ENCODE measurements at places on chromosomes 7 and 10.
A peak's percentile ranks its signal among the peaks of the same experiment; 100 is the strongest.

- H3K4me3 ChIP-seq: no peak overlapping the region
- H3K27ac ChIP-seq: no peak overlapping the region
- no peak for DNase-seq
- peaks cover 1% of the 10 kb centered on the region for H3K4me1 ChIP-seq
- no peaks in the 10 kb centered on the region for H3K27me3 ChIP-seq
Measured at GRCh38 chr7:7946486-7946885, 22.1 kb upstream of the GLCCI1 start.

DNA sequence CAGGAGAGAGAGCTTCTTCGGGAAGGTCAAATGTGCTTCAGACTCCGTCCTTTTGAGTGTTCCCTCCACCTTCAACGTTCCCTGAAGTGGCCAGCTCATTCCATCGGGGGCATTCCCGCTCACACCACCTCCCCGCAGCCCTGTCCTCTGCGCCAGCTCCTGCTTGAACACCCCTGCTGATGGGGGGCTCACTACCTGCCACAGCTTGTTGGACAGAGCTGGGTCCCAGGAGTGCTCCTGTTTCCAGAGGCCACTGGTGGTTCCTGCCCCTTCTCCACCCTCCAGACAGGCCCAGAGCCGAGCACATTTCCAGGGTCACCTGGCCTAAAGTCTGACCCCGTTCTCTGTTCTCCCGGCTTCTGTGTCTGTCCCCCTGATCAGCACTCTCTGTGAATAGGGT, 67.4 kb downstream of the ELFN1 start:
- no peak for DNase-seq
- H3K4me3 ChIP-seq: no peak overlapping the region
- H3K27ac ChIP-seq: no peak overlapping the region
- no peaks in the 10 kb centered on the region for H3K36me3 ChIP-seq
- no peaks in the 10 kb centered on the region for H3K27me3 ChIP-seq

GRCh38 chr7:69395061-69395714, 203.1 kb upstream of the AUTS2 start:
- H3K4me1 ChIP-seq: no peaks in the 10 kb centered on the region
- no peaks in the 10 kb centered on the region for H3K27me3 ChIP-seq
- no peaks in the 10 kb centered on the region for H3K36me3 ChIP-seq

DNA sequence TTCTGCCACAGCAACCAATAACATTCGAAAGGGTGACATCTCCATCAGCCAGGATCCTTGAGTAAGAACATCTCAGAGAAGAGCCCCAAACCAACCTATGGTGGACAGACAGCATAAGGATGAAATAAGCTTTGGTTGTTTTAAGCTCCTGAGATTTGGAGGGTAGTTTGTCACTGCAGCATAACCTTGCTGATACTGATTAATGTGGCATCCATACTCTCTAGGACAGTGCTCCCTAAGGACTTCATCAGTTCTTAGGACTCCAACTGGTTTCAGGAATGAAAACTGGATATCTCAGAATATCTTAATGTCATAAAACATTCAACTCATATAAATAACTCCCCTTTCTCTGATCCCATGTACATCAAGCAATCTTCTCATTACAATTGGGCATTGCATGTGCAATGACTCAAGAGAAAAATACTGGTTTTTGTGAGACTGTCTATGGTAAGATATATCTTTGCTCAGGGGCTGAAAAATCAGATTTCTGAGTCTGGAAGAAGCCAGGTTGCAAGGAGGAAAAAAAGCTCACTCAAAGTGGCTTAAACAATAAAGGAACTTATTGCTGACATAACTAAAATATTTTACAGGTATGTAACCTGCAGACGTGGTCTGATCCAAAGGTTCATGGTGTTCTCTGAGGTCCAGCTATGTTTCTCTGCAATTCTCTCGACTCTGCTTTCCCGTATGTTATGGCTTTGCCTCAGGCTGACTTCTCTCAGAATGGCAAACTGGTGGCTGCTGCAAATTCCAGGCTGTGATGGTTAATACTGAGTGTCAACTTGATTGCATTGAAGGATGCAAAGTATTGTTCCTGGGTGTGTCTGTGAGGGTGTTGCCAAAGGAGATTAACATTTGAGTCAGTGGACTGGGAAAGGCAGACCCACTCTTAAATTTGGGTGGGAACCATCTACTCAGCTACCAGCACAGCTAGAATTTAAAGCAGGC, 65.7 kb downstream of the RAB11FIP2 start:
- H3K27me3 ChIP-seq: no peaks in the 10 kb centered on the region
- H3K27ac ChIP-seq: no peak overlapping the region
- H3K36me3 ChIP-seq: no peaks in the 10 kb centered on the region
- H3K4me1 ChIP-seq: no peaks in the 10 kb centered on the region

- no peak overlapping the region for H3K4me3 ChIP-seq
- H3K27me3 ChIP-seq: no peaks in the 10 kb centered on the region
- 0 out of 2 replicates have a peak, but pooled peaks cover 2% of the 10 kb centered on the region for H3K4me1 ChIP-seq
- no peak for DNase-seq
- no peak overlapping the region for H3K27ac ChIP-seq
Measured at GRCh38 chr7:22317632-22318031, 39.3 kb downstream of the RAPGEF5 start.

DNA sequence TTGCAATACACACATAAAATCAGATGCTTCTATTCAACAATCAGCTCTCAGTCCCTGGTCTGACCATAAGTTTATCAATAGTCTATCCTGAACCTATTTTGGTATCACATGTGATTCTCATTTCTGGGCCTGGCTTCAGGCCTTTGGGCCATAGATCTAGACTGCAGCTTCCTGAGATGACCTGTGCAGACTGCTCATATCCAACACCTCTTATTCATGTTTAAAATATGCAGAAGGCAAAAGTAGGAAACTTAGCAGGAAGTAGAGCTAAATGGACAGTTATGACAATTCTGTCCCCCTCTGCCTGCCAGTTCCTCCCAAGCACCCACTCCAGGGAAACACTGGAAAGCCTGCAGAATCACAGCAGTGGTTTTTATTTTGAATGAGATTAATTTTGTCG, 53.3 kb downstream of the C7orf25 start:
- H3K4me1 ChIP-seq: no peaks in the 10 kb centered on the region
- no peaks in the 10 kb centered on the region for H3K36me3 ChIP-seq
- H3K27me3 ChIP-seq: no peaks in the 10 kb centered on the region
- no peak overlapping the region for H3K27ac ChIP-seq
- no peak for DNase-seq
- no peak overlapping the region for H3K4me3 ChIP-seq

DNA sequence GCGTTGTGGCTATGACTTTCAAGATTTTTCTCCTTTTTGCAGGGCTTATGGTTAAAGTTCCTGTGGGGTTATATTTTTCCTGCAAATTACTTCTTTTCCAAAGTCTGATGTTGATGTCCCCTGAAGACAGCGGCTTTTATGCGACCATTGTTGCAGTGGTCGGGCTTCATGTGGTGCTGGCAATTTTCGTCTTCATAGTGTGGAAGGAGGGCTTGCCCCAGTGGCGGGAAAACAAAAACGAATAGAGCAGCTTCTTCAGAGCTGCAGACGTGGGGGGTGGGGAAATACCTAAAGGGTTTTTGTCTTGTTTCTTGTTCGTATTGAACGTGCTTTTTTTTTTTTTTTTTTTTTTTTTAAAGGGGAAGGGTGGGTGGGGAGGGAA, 53.8 kb downstream of the MCMBP start:
- H3K36me3 ChIP-seq: no peaks in the 10 kb centered on the region
- DNase-seq: peak; percentile 9
- no peak overlapping the region for H3K27ac ChIP-seq
- H3K4me3 ChIP-seq: peak overlapping the region; percentile 29
- H3K4me1 ChIP-seq: 0 out of 2 replicates have a peak, but pooled peaks cover 2% of the 10 kb centered on the region

DNA sequence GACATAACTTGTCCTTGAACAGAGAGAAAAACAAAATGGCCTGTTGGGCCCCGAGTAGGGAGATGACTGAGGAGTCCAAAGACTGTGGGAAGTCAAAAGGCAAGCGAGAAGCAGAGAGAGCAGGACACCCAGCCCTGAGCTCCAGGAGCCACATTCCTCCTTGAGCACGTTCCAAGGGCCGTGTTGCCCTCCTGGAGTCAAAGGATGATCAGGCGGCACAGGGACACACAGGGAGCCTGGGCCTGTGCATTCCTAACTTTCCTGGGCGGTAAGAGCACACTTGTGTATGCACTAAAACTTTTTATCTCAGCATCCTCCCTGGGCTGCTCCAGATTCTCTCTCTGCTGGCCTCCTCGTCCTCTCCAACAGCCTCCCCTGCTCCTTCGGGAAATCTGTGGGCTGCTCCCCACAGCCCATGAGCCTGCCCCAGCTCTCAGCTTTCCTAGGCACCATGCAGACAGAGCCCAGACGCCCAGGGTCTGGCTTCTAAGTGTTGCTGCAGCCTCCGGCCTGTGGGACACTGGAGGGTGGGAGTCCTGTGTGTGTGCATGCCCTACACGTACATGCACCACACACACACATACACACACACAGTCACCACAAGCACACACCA, 281.8 kb downstream of the POU6F2 start:
- DNase-seq: no peak
- no peaks in the 10 kb centered on the region for H3K36me3 ChIP-seq
- no peak overlapping the region for H3K27ac ChIP-seq
- no peaks in the 10 kb centered on the region for H3K27me3 ChIP-seq

- H3K36me3 ChIP-seq: no peaks in the 10 kb centered on the region
- H3K27me3 ChIP-seq: no peaks in the 10 kb centered on the region
- no peak for DNase-seq
- H3K4me1 ChIP-seq: no peaks in the 10 kb centered on the region
Measured at GRCh38 chr7:80922253-80923049, 3.6 kb upstream of the SEMA3C start.

- no peaks in the 10 kb centered on the region for H3K4me1 ChIP-seq
- DNase-seq: no peak
- H3K27me3 ChIP-seq: no peaks in the 10 kb centered on the region
Measured at GRCh38 chr7:21603462-21603861, 60.6 kb downstream of the DNAH11 start.

DNA sequence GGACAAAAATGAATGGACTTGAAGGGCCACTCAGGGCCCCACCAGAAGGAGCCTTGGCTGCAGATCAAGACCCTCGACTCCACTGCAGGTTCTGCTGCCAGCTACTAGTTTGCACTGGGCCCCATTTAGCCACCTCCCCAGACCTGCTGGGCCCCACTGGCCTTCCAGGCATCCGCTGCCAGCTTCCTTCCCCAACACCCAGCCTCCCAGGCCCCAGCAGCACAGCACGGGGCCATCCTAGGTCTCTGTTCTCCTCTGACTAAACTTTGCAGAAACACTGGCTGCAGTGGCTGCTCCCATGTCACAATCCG, 277.4 kb upstream of the KLF14 start:
- peaks cover 4% of the 10 kb centered on the region for H3K4me1 ChIP-seq
- no peaks in the 10 kb centered on the region for H3K36me3 ChIP-seq
- no peak for DNase-seq
- no peaks in the 10 kb centered on the region for H3K27me3 ChIP-seq

- H3K27me3 ChIP-seq: no peaks in the 10 kb centered on the region
- no peak overlapping the region for H3K27ac ChIP-seq
- H3K4me3 ChIP-seq: no peak overlapping the region
- no peak for DNase-seq
Measured at GRCh38 chr10:110836706-110837105, 35.0 kb upstream of the PDCD4 start.

DNA sequence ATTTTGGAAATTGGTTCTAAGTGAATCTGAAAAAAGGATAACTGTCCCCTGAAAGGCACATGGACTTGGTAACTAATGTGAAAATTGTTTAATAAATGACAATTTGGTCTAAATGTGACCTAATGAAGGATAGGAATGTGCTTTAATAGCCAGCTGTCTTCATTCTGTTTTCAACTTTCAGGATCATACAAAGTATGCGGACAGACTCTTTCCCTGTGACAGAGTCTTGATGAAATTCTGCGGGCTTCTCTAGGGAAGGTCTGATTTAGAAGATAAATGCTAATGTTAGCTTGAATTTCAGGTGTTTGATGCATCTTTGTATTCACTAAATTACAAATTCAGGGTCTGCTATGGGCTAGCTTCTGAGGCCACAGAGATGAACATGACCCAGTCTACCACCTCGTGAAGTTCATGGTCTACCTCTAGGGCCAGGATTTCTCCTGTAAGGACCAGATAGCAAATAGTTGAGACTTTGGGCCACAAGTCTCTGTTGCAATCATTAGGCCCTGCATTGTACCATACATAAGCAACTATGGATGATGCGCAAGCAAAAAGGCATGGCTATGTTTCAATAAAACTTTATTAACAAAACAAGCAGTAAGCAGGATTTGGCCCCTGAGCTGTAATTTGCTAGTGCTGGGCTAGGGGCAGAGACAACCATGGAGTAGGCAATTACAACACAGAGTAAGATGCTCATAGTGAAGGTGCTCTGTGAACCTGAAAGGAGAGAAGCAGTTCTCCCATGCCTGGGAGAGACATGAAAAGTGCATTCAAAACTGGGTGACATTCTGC, 368.6 kb downstream of the INHBA start:
- H3K4me1 ChIP-seq: no peaks in the 10 kb centered on the region
- no peak overlapping the region for H3K4me3 ChIP-seq
- no peak for DNase-seq
- H3K36me3 ChIP-seq: no peaks in the 10 kb centered on the region
- no peaks in the 10 kb centered on the region for H3K27me3 ChIP-seq

DNA sequence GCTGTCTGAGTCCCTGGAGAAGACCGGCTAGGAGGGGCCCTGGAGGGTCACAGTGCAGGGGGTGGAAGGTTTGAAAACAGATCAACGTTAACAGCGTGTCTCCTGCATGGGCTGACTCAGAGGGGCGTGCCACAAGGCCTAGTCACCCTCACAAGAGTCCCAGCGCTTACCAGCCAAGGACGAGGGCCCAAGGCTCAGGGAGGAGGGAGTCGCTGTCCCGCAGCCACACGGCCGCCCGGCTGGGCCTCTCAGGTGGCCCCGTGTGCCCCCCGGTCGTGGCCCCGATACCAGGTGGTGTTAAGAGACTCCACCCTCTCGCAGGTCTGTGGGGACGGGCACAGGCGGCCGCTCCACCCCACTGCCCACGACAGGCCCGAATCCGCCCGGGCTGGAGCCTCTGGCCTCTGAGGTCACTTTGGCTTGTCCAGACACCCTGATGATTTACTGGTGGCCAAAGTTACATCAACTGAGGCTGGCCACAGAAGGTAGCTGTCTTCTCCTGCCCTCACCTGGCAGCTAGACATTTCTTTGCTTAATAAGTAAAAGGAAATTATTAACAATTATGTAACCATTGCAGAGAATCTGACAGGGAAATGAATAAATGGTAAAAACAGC, 34.0 kb downstream of the FAM20C start:
- no peaks in the 10 kb centered on the region for H3K36me3 ChIP-seq
- DNase-seq: no peak
- no peak overlapping the region for H3K4me3 ChIP-seq
- H3K27me3 ChIP-seq: no peaks in the 10 kb centered on the region
- H3K4me1 ChIP-seq: no peaks in the 10 kb centered on the region
- H3K27ac ChIP-seq: no peak overlapping the region

- H3K27me3 ChIP-seq: peaks cover 8% of the 10 kb centered on the region
- no peak overlapping the region for H3K4me3 ChIP-seq
- no peak for DNase-seq
- no peak overlapping the region for H3K27ac ChIP-seq
- H3K4me1 ChIP-seq: peaks cover 2% of the 10 kb centered on the region
Measured at GRCh38 chr10:114408968-114409444, 4.7 kb upstream of the AFAP1L2 start.
